ENCODE measurements at places on chromosomes 13 and 19.

DNA sequence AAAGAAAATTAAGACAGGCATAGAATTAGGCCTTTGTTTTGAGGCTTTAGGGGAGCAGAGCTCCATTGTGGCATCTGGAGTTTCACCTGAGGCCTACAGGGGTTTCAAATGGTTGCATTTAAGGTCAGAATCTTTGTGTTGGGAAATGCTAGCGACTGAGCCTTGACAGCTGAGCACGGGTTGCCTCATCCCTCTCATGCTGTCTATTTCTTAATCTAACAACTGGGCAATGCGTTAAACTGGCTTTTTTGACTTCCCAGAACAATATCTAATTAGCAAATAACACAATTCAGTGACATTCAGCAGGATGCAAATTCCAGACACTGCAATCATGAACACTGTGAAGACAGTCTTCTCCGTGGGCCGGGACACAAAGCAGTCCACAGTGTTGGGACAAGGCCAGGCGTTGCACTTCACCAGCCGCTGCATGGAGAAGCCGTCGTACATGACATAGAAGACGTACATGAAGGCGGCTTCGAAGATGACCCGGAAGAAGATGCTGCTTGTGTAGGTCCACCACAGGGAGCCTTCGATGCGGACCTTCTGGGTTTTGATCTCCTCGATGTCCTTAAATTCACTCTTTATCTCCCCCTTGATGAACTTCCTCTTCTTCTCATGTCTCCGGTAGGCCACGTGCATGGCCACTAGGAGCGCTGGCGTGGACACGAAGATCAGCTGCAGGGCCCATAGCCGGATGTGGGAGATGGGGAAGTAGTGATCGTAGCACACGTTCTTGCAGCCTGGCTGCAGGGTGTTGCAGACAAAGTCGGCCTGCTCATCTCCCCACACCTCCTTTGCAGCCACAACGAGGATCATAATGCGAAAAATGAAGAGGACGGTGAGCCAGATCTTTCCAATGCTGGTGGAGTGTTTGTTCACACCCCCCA is 3.8 kb downstream of the GJB2 start:
- no peak for DNase-seq

DNA sequence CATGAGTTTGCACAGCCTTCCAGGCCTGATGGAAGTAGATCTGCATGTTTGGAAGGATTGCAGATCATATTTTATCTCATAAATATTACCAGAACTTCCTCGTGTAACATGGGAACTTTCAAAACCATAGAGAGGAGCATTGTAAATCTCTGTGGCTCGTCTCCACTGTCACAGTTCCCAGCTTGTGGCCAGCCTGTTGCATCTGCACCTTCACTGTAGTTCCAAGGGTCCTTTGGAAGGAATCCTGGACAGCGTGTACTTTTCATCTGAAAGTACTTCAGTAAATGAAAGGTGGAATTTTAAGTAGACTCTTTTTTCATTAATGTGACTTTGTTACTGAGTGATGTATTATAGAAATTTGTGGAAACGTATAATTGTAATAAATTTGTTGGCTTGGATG is 105.4 kb downstream of the ATP11A start:
- DNase-seq = no peak

DNA sequence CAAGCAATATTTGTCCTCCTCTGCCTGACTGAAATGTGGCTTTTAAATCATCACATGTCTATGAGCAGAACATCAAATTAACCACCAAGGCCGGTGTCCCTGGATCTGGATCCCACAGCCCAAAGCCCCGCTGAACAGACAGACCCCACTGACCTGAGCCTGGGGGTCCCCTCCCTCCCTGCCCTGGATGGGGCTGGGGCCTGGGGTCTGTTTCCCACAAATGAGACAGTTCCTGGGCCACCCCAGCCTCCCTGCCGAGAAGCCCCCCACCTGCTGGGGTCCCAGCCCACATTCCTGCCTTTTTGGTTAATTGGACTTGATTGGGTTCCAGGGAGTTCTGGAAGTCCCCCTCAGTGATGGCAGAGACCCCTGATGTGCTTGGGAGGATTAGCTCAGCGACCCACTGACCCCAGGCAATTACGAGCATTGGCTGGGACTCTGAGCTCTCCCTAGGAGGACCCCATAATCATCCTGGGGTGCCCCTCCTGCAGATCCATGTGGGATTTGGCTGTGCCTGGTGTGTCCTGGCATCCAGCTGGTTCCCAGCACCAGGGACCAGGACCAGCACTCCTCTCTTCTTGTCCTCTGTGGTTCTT is 19.4 kb upstream of the CPAMD8 start:
- DNase-seq = no peak

DNA sequence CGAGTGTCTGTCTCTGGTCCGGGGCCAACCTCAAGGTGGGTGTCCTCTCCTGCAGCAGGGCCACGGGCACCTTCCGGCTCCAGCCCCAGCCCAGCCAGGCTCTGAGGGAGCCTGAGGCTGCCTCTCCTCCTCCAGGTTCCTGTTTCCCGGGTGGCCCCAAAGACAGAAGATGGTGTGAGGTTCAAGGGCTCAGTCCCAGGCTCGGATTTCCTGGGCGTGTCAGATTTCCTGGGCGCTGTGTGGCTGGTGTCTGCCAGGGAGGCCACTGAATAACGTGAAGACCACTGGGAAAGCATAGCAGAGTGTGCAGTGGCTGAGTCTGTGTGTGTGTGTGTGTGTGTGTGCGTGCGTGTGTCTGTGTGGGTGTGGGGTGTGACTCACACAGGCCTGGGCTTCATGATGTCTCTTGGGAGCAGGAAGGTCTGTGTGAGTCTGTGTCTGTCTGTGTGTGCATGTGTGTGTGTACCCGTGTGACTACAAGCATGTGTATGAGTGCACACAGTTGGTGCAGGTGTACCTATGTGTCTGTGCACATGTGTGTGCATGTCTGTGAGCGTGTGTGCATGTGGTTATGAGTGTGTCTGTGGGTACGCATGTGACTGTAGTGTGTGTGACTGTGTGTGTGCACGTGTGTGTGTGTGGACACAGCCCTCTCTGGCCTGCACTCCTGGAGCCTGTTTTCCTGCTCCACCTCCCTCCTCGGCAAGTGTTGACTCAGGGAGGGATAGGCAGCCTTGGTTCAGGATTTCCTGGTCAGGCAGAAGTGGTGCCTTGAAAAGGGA is 28.3 kb downstream of the CEBPA start:
- DNase-seq = peak; percentile 92

DNA sequence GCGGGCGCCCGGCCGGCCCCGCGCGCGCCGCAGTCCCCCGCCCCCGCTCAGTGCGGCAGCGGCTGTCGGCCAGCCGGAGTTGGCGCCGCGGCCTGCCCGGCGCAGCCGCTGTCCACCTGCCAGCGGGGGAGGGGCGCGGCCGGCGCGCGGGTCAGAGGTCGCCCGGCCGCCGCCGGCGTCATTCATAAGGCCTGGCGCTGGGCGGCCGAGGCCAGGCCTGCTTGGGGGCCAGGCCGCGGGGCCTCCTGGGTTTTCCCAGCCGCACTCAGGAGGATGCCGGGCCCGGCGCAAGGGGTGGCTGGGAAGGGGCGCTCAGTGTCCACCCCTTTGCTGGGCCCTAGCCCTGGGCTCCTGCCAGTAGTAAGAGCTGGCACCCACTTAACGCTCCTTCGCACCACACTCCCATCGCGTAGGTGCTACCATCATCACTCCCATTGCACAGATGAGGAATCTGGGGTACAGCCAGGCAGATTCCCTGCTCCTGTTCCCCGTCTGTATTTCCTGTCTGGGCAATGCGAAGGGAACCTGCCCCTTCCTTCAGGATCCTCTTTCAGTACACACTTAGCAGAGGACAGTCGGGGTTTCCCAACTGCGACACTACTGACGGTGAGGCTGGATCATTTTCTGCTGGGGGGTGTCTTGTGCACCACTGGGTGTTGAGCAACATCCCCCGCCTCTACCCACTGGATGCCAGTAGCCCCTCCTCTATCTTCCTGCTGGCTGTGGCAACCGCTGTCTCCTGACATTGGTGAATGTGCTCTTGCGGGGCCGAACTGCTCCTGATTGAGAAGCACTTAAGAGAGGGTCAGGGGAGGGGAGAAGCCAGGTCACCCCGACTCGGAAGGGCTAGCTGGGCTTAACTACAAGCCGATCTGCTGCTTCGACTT is 846 bp upstream of the PRKACA start:
- DNase-seq = peak; percentile 56
